ENCODE measurements at places on chromosomes 1 and 21.
A peak's percentile ranks its signal among the peaks of the same experiment; 100 is the strongest.

DNA sequence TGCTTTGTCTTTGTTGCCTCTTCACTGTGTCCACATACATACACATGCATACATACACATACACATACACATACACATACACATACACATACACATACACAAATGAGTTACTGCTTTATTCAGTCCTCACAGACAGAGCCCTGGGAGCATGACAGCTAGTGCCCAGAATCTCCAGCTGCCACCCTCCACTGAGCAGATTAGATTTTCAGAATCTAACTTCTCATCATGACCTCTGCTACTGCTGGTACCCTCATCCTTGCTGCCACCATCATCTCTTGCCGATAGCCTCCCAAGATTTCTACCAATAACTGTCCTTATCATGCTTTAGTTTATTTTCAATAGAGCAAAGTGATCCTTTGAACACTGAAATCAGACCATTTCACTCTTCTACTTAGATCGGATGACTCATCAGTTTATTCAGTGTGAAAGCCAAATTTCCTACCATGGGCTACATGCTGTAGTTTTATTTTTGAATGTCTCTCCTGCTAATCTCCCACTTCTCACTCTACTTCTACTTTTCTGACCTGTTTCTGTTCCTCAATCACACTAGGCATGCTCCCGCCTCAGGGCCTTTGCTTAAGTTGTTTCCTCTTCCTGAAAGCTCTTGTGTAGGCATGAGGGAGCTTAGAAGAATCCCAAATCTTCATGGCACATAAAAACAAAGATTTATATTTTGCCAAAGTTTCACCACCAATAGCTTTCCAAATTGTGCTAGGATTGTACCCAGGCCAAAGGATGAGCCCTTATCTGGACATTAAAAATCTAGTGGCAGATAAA is 43.0 kb downstream of the ATP6V1G3 start:
- no peak for DNase-seq

GRCh38 chr1:39102537-39103327 is 76.6 kb downstream of the NDUFS5 start:
- peak; percentile 67 for DNase-seq

GRCh38 chr1:99728494-99729235 is 37.8 kb downstream of the FRRS1 start:
- DNase-seq: peak; percentile 64

DNA sequence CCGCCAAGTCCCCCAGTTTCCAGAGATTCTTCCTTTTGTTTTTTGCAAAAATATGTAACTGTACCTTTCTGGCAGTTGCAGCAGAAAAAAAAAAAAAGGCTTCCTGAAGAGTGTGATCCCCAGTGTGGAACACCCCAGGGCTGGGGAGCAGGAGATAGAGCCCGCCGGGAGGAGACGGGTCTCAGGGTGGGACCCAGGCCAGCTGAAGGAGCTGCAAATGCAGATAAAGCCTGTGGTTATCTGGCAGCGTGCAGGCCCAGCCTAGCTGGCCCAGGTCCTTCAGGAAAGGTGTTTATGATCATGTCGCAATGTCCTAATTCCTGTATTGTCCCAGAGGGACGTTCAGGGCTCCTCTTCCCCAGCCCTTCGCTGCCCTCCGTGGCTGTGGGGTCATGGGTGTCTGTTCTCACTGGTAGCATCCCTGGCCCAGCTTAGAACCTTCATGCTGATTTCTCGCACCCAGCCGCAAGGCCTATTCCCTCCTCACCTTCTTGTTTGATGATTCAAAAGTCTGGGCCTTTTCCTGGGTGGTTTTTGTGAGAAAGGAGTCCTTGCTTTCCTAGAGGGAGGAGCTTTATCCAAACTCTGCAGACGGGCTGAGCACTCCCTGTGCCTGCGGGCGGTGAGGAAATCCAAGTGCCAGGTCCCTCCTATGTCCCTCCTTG is 26.2 kb downstream of the RNF187 start:
- no peak for DNase-seq

DNA sequence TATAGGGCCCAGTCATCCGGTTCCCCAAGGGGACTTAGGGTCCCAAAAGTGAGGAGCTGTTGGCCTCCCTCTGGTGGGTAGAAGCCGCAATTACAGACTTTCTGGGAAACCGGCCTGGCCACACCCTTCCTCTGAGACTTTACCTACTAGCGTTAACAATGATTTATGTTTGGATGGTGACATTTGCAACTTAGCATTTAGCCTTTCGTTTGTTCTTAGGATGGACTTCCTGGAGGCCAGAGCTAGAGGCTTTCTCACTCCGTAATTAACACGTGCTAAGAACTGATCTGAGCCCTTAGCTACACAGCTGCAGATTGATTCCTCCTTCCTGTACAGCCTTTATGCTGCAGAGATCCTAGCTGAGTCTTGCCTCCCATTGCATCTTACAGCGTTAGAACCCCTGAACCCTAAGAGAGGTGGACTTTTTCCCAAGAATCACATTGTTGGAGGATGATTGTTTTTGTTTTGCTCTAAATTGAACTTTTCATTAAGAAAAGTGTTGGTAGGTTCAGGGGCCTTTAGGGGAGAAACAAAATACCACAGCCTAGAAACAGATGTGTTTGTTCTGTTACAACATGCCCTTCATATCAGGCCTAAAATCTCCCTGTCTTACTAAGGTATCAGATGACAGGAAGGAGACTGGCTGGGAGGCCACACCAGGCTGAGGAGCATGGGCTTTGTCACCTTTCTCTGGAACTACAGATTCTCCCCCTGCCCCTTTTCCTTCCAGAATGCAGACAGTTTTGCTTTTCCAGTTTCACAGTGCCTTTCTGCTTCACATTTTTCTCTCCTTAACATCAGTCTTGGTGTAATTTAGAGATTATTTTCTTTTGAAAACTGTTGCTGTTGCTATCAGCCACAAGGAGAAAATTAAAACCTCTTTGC is 1.9 kb downstream of the S100A11 start:
- DNase-seq: peak; percentile 94

DNA sequence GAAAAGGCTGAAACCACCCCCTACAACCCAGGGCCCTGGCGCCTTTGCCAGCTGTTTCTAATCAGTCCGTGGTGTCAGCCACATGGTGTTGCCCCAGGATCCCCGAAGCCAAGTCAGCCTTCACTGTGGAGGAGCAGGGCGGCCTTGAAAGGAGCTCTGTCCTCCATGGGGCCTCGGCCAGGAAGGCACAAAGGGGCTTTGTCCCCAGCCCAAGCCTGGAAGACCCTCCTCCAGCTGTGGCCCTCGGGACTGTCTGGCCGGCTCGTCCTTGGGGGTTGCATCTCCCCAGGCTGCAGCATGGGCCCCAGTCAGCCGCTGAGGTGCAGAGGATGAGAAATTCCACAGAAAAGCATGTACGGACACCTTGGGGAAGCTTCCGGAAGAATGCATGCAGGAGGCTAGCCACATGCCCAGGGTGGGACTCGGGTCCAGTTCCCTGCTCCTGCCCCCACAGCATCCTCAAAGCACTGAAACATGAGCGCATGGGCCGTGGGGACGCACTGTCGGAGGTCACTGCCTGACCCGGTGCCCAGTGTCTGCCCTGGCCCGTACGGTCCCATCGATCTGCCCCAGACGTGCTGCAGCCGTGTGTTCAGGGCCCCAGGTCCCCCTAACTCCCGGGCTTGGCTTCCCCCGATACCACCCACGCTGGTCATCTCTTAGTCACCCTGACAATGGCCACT is 38.6 kb upstream of the POFUT2 start:
- no peak for DNase-seq

DNA sequence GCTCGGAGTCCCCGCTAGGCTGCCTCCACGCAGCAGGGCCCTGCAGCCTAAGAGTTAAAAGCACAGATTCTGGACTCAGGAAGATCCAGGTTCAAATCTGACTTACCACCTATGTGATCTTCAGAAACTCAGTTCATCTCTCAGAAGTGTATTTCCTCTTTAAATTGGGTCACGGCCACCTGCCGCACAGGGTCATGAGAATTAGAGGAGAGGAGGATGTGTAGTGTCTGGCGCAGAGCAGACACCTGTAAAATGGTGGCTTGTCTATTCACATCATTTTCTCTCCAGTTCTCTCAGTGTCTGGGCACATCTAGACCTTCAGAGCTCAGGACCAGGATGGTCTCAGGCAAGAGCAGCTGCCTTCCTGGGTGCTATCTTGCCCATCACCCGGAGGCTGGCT is 45.8 kb downstream of the PTPRF start:
- no peak for DNase-seq

GRCh38 chr1:229283183-229283611 is 12.3 kb downstream of the RAB4A start:
- DNase-seq: no peak
